ENCODE measurements at places on chromosomes 4 and X. TPM values are rescaled to one million over a fixed set of nuclear protein-coding genes. Genes with fewer than 3 reads are reported as not detected.

Gene SHOX
- not detected for total RNA-seq

Gene SYP
- 9.8 TPM for total RNA-seq

DNA sequence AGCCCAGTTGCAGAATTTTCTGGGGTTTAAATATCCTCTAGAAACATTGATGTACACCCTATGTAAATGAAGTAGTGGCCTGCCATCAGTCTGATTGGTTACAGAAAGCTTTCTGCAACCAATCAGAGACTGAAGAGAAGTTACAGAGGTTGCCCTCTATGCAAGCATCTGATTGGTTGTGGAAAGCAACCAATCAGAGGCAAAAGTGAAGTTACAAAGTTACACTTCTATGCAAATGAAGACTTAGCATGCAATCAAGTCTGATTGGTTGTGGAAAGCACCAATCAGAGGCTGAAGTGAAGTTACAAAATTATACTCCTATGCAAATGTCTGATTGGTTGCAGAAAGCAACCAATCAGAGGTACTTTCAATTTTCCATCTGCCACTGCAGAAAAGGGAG lies 51.9 kb upstream of the USP9X start:
- DNase-seq, result no peak

DNA sequence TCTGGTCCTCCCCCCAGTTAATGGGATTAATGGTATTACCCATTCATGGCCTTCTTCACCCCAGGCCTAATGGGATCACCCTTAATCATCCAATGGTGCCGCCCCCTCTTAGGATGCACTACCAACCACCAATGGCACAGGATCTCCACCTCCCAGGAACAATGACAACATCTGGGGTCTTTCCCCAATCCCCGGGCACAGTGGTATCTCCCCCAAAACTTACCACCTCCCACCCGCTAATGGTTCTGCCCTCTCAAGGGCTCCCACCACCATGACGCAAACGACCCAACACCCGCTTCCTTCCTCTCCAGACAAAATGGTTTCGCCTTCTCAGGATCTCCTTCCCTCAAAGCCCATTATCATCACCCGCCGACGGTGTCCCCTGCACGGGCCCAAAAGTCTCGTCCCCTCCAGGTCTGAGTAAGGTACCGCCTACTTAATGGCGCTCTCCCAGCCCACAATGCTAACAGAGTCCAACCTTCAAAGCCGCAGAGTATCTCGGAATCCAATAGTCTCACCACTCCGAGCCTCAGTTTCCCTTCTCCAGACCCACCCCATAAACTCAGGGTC lies 458 bp downstream of the GRIPAP1 start:
- DNase-seq, result no peak

Gene PNMA5
- total RNA-seq, result not detected

- DNase-seq, result no peak
Observed at GRCh38 chr4:73053974-73054480, 15.5 kb downstream of the COX18 start.

DNA sequence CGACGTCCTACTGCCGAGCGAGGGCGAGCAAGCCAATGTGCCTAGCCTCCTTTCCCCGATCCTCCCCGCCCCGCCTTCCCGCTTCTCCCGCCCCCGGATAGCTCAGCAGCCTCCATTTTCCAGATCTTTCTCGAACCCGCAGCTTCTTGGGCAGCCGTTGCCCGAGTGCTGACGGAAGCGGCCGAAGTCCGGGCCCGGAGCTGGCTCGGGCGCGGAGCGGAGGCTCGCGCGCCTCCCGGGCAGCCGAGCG lies 172 bp upstream of the HSPA4L start:
- DNase-seq, result peak; percentile 94

GRCh38 chr4:188162698-188163097 lies 23.5 kb downstream of the TRIML1 start:
- no peak for DNase-seq
